ENCODE measurements at places on chromosomes 11 and 22.
A peak's percentile ranks its signal among the peaks of the same experiment; 100 is the strongest.

DNA sequence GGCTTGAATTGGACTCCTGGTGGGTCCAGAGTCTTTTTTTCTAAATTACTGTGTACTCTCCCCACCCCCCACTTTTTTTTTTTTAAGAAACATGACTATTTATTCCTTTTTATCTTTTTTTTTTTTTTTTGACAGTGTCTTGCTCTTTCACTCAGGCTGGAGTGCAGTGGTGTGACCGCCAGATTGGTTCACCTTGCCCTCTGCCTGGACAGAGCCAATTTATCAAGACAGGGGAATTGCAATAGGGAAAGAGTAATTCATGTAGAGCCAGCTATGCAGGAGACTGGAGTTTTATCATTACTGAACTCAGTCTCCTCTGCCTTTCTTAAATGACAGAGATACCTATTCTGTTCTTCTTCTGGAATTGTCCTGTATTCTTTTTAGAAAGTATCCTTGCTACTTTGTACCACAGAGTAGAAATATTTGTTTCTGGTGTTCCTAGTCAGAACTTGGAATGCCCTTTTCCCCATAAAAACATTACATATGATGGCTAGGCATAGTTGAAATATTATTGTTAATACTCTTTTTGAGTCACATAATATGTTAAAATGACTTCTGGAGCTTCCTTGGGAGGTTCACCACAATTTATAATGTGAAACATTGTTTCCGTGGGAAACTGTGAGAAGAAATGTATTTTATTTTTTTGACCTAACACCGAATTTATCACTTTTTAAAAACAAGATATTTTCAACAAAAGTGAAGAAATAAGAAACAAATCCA, 95.6 kb downstream of the UVRAG start:
- no peak for DNase-seq

GRCh38 chr11:83826078-83826477, 539.9 kb upstream of the CCDC90B start:
- DNase-seq: no peak

DNA sequence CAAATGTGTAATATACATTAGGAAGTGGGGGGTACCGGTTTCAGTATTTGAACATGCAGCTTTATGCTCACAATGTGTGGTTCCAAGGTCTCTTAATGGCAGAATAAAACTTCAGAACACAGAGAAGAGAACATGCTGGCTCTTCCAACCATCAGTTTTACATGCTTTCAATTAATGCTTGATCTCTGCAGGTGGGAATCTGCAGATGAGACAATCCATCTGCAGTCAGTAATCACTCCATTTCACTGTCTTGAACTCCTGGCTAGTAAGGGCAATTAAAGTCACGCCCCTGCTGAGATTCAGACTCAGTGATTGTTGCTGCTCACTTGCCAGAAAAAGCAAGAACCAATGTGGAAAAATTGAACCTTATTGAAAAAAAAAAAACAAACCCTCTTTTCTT, 945.7 kb downstream of the DLG2 start:
- DNase-seq: no peak

DNA sequence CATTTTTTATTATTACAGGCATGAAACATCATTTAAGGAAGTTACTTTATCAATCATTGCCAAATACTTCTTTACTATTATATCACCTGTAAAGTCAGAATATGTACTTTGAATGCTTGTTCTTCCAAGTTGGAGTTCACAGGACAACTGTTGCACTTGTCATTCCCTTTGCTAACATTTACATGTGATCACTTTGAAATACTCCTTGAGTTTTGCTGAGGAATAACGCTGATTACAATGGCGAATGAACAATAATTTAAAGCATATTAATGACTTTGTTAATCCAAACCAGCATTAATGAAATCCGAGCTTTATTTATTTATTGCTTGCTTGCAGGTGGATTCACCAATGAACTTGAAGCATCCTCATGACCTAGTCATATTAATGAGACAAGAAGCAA, 20.2 kb downstream of the TTC17 start:
- DNase-seq: no peak

GRCh38 chr22:44348971-44349560, 36.3 kb upstream of the SHISAL1 start:
- DNase-seq: no peak

- DNase-seq: no peak
Measured at GRCh38 chr22:36981247-36981775, 37.9 kb downstream of the TST start.

DNA sequence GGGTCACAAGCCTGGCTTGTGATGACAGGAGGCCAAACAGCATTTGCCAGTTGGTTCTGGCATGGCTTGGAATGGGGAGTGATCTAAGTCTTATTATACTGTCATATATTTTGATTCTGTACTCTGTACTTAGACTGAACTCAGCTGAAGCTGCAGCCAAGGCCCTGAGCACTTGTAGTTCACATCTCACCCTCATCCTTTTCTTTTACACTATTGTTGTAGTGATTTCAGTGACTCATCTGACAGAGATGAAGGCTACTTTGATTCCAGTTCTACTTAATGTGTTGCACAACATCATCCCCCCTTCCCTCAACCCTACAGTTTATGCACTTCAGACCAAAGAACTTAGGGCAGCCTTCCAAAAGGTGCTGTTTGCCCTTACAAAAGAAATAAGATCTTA, 843 bp downstream of the OR56B1 start:
- no peak for DNase-seq

DNA sequence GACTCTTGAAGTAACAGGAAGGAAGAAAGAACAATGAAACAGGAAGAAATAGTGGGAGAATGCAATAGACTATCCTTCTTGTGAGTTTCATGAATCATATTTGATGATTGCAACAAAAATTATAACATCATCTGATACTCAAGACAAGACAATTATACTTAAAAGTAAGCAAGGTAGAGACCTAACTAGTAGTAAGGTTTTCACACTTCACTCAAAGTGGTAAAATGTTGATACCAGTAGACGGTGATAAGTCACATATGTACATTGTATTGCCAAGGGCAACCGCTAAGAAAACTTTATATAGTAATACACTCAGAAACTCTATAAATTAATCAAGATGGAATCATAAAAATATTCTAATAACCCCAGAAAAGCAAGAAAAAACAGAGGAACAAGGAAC, 107.8 kb downstream of the CYP2R1 start:
- DNase-seq: no peak

- no peak for DNase-seq
Measured at GRCh38 chr11:2651054-2651617, 48.7 kb downstream of the KCNQ1OT1 start.

DNA sequence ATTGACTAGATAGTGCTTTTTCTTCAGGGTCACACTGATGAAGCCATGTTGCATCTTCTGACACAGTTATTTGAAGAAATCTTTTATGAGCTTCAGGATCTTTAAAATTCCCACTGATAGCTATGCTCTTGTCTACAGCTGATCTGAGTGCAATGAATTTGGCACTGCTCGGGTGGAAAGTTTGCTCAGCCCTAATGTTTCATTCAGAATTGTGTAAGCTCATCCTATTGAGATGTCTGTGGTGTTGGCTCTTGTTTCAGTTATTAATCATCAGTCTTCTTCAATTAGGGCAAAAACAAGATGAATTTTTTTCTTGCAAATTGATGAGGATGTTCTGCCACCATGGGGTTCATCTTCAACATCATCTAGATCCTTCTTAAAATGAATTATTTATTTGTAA, 1387.0 kb upstream of the RAG2 start:
- no peak for DNase-seq

DNA sequence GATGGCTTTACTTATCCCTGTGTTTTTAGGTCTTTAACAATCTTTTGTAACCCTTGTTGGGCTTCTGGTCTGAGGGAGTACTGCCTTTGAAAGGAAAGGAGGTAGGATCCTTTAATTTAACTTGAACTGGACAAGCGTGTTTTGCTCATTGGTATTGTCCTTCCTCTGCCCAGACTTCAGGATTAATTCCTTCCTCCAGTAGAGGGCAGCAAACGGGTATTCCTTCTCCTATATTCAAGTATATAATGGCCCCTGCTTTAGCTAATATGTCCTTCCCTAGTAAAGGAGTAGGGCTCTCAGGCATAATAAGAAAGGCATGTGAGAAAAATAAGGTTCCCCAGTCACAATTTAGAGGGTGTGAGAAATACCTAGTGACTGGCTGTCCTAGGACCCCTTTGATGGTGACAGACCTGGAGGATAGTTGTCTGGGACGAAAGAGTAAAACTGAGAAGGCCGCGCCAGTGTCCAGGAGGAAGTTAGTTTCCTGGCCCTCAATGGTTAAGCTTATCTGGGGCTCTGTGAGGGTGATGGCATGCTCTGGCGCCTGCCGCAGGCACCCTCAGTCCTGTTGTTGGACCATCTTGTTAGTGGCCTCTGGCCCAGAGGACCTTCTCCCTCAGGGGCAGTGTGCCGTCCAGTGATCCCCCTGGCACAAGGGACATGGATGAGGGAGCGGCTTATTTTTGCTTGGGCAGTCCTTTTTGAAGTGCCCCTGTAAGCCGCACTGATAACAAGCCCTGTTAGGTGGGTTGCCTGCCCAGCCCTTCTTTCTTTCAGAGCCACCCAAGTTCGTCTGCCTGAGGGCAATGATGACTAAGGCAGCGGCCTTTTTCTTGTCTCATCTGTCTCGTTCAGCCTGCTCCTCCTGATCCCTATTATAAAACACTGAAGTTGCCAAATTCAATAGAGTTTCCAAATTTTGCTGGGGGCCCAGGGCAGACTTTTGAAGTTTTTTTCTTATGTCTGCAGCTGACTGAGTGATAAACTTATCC, 51.8 kb downstream of the C11orf71 start:
- DNase-seq: peak; percentile 26

DNA sequence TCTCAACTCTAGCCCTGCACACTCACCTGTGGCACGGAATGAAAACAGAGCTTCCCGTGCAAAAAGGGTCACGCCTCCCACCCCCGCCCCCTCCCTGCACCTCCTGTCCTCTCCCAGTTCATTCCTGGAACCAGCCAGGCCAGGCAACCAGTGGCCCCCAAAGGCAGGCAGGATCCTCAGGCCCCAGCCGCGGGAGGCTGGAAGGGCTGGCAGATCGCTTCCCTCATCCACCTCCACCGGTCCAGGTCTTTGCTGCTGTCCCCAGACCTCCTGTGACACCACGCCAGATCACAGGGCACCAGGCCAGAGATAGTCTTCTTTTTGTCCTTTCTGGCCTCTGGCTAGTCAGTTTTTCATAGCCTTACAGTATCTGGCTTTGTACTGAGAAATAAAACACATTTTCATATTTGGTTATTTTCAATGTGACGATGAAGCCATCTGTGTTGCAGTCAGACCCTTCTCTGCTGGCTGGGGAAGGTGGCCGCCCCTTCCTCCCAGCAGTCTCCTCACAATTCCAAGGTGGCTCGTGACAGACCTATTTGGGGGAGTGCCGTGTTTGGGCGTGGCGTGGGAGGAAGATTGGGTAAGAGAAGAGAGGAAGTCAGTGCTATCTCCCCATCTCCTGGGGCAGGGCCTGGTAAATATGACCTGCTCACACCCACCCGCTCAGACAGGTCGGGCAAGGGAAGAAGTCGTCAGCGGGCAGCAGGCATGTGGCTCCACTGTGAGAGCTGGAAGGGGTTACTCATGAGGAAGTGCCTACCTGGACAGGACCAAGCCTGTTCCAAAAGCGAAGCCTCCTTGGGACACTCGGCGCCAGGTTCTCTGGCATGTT, 9.1 kb downstream of the SSH3 start:
- no peak for DNase-seq

- no peak for DNase-seq
Measured at GRCh38 chr22:43308060-43308830, 34.9 kb downstream of the SCUBE1 start.

- DNase-seq: no peak
Measured at GRCh38 chr11:126669416-126669815, 313.9 kb downstream of the ST3GAL4 start.

GRCh38 chr11:75031771-75032549, 43.2 kb downstream of the NEU3 start:
- DNase-seq: peak; percentile 4

DNA sequence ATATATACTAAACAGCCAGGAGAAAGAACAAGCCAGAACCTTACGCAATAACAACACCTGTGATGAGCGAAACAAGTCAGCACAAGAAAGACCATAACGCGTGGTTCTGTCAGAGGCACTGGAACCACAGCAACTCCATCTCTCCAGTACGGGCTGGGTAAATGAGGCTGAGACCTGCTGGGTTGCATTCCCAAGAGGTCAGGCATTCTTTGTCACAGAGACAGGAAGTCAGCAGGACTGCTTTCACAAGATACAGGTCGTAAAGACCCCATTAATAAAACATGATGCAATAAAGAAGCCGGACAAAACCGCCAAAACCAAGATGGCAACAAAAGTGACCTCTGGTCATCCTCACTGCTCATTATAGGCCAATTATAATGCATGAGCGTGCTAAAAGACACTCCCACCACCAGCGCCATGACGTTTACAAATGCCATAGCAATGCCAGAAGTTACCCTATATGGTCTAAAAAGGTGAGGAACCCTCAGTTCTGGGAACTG, 21.7 kb downstream of the TPST2 start:
- peak; percentile 31 for DNase-seq

DNA sequence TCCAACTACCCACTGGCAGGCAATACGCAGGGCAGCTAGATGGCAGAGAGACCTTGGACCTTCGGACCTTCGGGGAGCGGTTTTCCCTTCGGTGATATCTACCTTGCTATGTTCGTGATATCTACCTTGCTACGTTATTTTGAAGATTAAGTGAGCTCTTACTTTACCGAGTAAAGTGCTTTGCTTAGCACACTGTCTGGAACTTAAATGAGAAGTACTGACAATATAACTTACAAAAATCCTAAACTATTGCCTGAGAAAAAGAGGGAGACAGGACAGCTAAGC, 1.0 kb upstream of the PRDM10 start:
- DNase-seq: no peak

GRCh38 chr11:88464528-88464927, 127.0 kb upstream of the CTSC start:
- no peak for DNase-seq

- no peak for DNase-seq
Measured at GRCh38 chr11:72243173-72244059, 560 bp downstream of the PHOX2A start.

GRCh38 chr22:36757668-36758211, 18.2 kb downstream of the IFT27 start:
- DNase-seq: peak; percentile 41

DNA sequence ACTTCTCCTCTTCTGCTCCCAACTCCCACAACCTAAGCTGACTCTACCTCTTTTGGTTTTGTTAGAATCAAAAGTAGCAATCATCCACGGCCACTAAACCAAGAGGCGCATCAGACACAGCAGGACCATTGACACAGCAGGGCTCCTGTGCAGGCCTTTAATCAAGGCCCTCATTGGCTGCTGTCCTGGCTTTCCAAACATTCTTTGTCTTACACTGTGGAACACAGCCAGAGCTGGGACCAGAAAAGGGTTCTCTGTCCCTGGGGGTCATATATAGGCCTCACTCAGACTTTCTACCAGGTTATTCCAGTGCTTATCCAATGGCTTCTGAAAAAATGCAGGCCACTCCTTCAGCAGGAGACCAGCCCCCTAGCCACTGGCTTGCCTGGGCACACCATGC, 212.7 kb upstream of the NTM start:
- DNase-seq: no peak

GRCh38 chr11:33402066-33402465, 144.9 kb downstream of the HIPK3 start:
- DNase-seq: no peak

- no peak for DNase-seq
Measured at GRCh38 chr11:37642296-37642695, 1044.3 kb upstream of the RAG2 start.

GRCh38 chr11:123264431-123264780, 69.4 kb upstream of the CLMP start:
- no peak for DNase-seq

GRCh38 chr11:102522312-102523188, 8.0 kb downstream of the MMP7 start:
- DNase-seq: no peak

GRCh38 chr11:100105255-100105981, 581.7 kb upstream of the ARHGAP42 start:
- DNase-seq: no peak

- no peak for DNase-seq
Measured at GRCh38 chr11:109696191-109696897, 274.4 kb downstream of the C11orf87 start.

Data from NCI-H748 treated with DMSO at 0.1 percent for 48 hours (cell line).